ENCODE measurements at places on chromosomes 7 and 10.

- DNase-seq = no peak
Measured at GRCh38 chr7:137545059-137545716, 201.7 kb upstream of the PTN start.

- DNase-seq = no peak
Measured at GRCh38 chr7:22663357-22663718, 63.7 kb upstream of the IL6 start.

GRCh38 chr7:118839515-118839914, 615.0 kb downstream of the ANKRD7 start:
- no peak for DNase-seq

GRCh38 chr10:3126741-3127346, 45.7 kb downstream of the PITRM1 start:
- DNase-seq = no peak
